ENCODE measurements at places on chromosomes 4 and X. TPM values are rescaled to one million over a fixed set of nuclear protein-coding genes. Genes with fewer than 3 reads are reported as not detected.

- no peak for DNase-seq
Observed at GRCh38 chr4:8040607-8041006, 100.9 kb upstream of the AFAP1 start.

GRCh38 chr4:120096508-120097297, 30.1 kb upstream of the MAD2L1 start:
- DNase-seq = peak; percentile 11

- no peak for DNase-seq
Observed at GRCh38 chr4:16027114-16027513, 56.7 kb downstream of the PROM1 start.

- DNase-seq = no peak
Observed at GRCh38 chr4:16116019-16116418, 32.2 kb upstream of the PROM1 start.

GRCh38 chr4:109730619-109731545, 1.0 kb upstream of the PLA2G12A start:
- DNase-seq = no peak

DNA sequence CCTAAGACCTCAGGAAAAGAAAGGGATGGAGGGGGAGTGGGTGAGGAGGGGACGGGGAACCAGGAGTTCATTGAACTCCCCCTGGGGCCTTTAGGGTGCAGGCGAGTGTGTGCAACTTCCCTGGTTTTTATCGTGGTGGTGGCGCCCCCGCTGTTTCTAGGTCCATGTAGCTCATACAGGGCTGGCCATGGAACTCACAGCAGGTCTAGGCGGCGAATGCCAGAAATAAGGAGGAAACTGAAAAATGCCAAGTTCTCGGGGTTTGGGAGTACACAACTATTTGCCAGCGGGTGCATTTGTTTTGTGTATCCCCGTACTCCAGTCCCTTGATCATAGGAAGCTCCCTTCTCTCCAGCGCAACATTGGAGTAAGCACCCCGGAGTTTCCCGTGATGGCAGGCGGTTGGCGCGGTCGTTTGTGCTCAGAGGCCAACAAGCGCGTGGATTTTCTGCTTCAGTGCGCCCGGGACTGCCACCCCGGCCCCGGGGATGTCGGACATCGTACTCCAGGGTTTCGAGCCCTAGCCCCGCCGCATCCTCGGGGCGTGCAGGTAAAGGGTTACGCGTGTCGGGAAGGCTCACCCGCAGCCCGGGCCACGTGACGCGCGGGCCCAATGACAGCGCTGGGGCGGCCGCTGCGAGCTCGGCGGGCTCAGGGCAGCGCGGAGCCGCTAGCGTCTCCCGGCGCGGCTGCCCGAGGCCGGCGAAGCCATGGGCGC, 208.9 kb downstream of the NWD2 start:
- DNase-seq = peak; percentile 39

DNA sequence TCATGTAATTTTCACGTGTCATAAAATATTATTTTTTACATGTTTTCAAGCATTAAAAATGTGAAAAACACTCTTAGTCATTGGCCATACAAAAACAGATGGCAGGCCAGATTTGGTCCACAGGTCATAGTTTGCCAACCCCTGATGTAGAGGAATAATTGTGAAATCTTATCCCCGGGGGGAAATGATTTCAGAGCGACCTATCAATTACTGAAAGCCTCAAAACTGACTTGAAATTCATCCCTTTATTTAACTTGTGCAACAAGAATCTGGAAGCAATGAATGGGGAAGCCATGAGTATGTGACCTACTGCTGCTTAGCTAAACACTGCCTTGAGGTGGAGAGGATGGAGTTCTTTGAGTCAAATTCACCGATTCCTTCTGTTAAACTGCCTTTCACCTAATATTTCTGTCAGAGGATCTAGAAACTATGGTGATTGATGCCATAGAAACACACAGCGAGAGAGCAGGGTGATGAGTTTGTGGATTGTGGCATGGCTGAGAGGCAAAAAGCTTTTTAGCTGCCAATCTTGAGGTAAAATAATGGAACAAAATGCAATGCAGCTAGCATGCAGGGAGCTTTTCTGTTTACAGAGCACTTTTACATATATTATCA, 30.3 kb upstream of the BRS3 start:
- DNase-seq = peak; percentile 10

- DNase-seq = no peak
Observed at GRCh38 chrX:56798339-56798711, 69.3 kb downstream of the NBDY start.

- DNase-seq = no peak
Observed at GRCh38 chrX:10516781-10517322, 103.5 kb downstream of the MID1 start.

GRCh38 chrX:50762578-50762977, 51.4 kb downstream of the SHROOM4 start:
- no peak for DNase-seq

The RENBP gene
- total RNA-seq = not detected

DNA sequence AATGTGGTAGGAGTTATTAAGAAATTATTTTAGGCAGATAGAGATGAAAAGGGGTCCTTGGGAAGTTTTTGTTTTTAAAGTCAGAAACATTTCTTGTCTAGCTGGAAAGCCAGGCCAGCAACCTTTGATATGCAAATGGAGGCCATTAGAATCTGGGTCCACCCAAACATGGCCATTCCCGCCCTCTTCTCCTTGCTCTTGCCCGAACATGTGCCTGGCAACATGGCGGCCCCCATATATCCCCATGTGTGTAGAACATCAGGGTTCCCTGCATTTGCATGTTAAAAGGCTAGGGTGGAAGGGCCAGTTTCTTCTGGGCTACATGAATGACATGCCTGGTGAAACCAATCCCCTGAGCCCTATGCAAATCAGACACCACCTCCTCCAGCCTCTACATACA, 80.7 kb upstream of the PLAC8 start:
- DNase-seq = no peak

DNA sequence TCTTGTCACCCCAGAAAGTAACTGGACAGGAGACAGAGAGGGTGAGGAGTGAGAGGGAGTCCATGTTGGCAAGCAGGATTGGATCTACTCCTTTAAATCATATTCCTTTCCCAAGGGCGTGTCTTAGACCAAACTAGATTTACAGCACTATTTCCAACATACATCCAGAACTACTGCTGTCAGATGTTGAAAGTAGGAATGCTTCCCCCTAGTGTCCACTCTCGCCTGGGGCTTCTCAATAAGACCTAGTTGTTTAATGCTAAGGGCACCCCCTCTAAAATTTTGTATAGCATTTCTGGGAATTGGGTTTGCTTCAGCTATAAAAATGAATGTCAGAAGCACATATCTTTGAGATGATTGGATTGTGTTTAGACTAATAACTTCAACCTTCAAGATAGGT, 13.3 kb downstream of the OFD1 start:
- DNase-seq = peak; percentile 48

The TGIF2LX gene
- total RNA-seq = not detected

DNA sequence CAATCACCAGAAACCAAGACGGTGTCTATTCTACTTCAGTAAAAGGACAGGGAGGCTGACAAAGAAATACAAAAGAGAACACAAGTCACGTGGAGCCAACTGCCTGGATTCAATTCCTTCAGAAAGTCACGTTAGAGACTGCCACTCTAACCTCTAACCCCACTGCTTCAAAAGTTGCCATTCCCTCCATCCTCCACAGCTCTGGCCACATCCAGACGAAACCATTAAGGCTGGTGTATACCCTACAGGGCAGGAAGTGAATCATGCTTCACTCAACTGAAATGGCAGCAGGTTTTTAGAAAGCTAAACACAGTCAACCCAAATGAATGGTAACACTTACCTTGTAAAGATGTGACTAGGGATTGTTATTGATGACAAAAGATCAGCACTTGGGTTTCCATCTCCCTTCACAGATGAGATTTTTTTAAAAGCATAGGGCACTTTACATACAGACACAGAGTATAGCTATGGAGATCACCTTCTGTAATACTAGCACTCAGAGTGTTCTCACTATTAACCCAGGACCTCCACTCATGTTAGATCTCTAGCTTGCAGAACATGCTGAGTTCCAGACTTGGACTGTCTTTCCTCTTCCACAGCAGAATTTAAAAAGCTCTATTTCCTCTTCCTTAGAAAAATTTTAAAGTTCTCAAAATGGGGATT, 37.4 kb downstream of the MAML3 start:
- DNase-seq = peak; percentile 83

The MAGEA11 gene
- 0.42 TPM for total RNA-seq

DNA sequence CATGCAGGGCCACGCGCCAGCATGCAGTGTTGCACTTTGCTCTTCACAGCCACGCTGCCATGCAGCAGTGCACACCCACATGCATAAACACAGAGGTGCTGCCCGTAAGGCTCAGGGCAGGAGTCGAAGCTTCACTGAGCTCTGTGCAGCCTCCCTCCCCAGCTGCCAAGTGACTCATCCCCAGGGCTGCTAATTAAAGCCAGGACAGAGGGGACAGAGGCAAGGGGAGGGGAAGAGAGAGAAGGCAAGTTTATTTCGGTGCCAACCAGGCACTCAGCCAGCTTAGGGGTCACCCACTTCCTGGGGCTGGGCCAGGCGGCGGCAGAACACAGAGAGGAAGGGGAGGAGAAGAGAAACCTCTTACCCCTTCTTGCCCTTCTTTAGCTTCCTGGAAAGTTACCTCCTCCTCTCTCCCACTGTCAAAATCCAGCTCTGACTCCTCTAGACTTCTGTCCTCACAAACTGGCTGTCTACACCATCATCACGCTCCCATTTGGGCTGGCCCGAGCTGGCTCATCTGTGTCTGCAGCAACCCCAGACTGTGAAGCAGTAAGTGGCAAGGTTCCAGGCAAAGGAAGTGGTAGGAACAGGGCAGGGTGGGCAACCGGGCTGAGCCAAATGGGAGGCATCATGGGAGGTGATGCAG, 6.2 kb upstream of the IQSEC2 start:
- DNase-seq = peak; percentile 93
